ENCODE measurements at places on chromosomes 6 and 20. TPM values are rescaled to one million over a fixed set of nuclear protein-coding genes. Genes with fewer than 3 reads are reported as not detected.

DNA sequence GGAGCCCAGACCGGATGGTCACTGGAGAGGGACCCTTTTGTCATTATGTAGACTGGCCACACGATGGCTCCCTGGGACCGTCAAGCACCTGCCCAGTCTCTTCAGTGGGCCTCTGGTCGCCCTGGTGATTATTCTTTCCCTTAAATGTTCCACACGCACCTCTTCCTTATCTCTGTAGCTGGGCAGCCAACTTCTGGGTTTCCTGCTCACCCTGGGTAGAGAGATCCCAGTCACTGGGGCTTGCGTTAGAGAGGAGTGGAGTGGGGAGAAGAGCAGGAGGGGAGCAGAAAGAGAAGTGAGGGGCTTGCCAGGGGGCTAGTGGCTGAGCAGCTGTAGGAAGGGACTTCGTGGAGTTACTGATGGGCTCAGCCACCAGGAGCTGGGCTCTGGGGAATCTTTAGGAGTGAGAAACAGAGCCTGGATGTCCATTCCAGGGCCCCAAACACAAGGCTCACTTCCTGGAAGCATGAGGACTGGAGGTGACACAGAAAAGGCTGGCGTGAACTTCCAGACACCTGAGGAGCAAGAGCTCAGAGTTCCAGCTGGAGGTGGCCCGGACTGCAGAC, 150.1 kb downstream of the DHX35 start:
- peak; percentile 30 for DNase-seq

DNA sequence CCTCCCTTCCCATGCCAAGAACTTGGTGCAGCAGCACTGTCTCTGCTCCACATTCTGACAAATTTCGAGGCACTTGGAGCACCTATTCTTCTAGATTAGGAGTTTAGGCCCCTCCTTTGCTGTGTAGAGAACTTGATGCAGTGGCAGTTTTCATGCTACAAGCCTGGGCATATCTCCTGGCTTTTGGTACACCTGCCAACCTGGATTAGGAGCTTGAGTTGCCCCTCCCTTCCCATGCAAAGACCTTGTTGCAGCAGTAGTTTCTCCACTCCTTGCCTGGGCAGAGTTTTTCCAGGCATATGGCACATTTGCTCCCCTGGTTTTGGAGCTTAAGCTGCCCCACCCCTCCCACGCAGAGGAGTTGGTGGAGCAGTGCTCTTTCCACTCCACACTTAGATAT, 956.1 kb downstream of the EYS start:
- no peak for DNase-seq

DNA sequence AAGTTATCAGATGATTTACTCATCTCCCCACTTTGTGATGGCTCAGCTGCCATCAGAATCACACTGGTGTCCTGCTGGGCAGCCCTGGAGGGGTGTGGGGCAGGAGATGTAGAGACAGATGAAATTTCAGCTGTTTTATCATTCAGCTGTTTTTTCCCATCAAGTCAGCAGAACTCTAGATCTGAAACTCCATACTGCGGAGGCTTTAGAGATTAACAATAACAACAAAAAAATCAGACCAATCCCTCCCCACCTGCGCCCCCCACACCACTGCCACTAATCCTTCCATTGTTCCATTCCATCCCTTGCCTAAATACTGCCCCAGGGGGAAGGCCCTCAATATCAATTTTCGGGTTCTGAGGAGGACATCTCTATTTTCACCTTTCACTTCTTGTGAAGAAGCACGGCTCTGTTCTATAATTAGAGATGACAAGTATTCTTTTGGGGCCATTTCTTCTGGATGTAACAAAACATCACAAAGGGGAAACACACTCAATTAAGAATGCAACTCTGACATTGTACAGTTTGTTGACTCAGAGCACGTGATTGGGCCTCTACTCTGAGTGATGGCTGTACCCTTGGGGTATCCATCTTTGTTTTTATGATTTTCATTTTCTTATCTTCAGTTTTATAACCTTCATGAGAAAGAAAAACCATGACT, 396.3 kb downstream of the ZFAND3 start:
- no peak for DNase-seq

GRCh38 chr6:111973118-111973761, 80.7 kb upstream of the CCN6 start:
- no peak for DNase-seq

GRCh38 chr6:43216200-43216599, 13.1 kb downstream of the DNPH1 start:
- no peak for DNase-seq

DNA sequence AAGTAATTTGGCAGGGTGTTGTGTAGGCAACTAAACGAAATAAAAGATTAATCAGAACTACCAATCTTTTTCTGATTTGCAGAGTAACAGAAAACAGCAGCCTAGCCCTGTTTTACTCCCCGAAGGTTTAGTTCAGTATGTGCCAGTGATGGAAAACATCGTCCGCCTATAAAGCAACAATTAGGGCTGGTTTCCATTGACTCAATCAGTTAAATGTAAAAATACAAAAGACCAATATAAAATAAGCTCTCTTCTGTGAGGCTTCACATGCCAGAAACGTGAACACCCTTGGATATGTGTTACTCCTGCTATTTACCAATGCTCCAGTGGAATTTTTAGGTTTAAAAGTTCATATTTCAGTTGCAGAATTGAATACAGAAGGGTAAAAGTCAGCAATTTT, 210.5 kb upstream of the RSPO3 start:
- no peak for DNase-seq

- DNase-seq, result no peak
Observed at GRCh38 chr6:12066297-12066696, 54.2 kb downstream of the HIVEP1 start.

DNA sequence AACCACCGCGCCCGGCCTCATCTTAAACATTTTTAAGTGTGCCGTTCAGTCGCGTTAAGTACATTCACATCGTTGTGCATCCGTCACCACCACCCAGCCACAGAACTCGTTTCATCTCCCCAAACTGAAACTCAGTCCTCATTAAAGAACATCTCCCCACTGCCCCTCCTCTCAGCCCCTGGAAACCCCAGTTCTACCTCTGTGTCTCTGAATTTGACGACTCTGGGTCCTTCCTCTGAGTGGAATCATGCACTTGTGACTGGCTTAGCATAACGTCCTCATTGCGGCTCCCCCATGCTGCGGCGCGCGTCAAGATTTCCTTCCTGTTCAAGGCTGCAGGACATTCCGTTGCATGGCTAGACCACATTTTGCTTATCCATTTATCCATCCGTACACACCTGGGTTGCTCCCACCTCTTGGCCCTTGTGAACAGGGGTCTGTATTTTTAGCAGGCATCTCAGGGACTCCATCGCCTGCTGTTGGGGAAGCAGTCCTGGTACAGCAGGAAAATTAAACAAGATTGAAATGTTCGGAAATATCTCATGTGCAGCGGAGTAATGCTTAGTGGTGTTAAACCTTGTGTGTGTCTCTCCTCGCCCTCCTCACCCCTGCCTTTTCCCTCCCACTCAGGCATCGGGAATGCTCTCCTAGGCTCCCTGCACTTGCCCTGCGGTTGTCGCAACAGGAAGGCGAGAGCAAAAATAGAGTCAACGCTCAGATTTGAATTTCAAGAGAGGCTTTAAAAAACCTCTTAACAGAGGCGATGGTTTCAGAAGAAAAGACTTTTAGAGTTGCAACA, 127.9 kb downstream of the PXDC1 start:
- no peak for DNase-seq

- peak; percentile 36 for DNase-seq
Observed at GRCh38 chr20:32470025-32470861, 112.1 kb downstream of the ASXL1 start.

- DNase-seq, result no peak
Observed at GRCh38 chr6:13375360-13375878, 47.1 kb upstream of the TBC1D7 start.

DNA sequence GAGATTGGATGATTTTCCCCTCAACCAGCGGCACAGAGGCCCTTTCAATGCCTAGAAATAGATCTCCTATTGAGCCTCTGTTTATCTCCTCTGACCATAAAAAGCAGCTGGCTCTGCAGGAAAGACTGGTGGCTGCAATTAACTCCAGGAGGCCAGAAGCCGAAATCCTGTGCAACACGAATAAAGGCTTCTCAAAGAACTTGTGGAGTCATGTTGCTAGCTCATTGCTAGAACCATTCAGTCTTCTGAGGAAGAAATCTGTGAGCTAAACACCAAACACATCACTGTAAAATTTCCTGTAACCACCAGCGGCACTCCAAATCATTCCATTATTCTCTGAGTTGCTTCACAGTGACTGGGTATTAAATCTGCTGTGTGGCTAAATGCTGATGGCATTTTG, 49.1 kb upstream of the TPD52L1 start:
- DNase-seq, result no peak

- no peak for DNase-seq
Observed at GRCh38 chr20:33702861-33703260, 16.7 kb upstream of the E2F1 start.

- no peak for DNase-seq
Observed at GRCh38 chr6:101747716-101748115, 354.2 kb downstream of the GRIK2 start.

- no peak for DNase-seq
Observed at GRCh38 chr6:113447088-113447831, 409.9 kb upstream of the MARCKS start.

DNA sequence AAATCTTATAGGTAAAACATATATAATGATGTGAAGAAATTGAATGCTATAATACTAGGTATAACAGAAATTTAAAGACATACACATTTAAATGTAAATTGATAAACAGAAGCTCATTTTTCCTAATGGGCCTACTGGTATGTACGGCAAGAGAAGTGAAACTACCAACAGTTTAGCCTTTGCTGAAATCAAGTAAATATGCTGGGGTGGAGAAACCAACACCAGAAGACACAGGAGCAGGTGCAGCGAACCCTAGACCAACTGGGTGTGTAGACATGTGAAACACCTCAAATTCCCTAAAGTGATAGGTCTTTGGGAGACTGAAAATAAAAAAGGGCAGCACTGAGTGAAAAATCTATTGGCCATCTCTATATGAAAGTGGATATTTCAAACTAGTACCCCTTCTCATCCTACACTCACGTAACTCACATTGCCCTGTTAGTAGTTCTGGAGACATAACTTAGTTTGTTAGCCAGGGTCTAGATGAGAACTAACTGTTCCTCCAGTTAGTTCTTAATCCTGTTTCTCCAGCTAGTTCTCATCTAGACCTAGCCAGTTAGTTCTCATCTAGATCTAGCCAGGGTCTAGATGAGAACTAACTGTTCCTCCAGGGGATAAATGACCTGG, 53.1 kb downstream of the SLC35D3 start:
- DNase-seq, result no peak

GRCh38 chr6:33750244-33750991, 3.7 kb upstream of the IP6K3 start:
- no peak for DNase-seq

GRCh38 chr6:3455147-3455568, 1.7 kb downstream of the SLC22A23 start:
- DNase-seq, result no peak

DNA sequence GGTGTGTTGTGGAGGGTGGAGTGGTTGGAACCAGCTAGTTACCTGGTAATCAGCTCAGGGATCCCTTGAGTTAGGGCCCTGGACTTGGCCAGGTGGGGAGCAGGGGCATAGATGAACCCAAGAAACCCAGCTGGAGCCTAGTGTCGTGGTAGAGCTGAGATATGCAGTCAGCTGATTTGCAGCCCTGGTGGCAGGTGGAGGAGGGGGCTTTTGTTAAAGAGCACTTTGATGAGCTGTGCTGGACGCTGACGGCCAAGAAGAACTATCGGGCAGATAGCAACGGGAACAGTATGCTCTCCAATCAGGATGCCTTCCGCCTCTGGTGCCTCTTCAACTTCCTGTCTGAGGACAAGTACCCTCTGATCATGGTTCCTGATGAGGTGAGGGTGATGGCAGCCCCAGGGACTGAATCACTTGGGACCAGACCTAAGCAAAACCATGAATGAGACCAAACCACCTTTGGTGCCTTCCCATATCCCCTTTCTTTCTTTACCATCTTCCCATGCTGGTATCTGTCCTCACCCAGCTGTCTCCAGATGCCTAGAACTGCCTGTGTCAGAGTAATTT, 12.7 kb downstream of the DEF6 start:
- DNase-seq, result no peak

GRCh38 chr6:131574133-131574532, 1.1 kb downstream of the ARG1 start:
- no peak for DNase-seq

DNA sequence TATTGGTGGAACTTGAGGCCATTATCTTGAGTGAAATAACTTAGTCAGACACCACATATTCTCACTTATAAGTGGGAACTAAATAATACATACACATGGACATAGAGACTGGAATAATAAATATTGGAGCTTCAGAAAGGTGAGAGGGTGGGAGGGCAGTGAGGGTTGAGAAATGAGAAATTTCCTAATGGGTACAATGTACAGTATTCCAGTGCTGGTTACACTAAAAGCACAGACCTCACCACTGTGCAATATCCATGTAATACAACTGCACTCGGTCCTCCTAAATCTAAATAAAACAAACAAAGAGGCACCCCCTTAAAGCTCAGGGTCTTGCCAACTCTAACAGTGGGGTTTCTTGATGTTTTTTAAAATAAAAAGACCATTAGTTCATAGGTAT, 53.2 kb downstream of the IGF2R start:
- DNase-seq, result no peak

- DNase-seq, result no peak
Observed at GRCh38 chr20:558117-558516, 14.5 kb upstream of the CSNK2A1 start.

DNA sequence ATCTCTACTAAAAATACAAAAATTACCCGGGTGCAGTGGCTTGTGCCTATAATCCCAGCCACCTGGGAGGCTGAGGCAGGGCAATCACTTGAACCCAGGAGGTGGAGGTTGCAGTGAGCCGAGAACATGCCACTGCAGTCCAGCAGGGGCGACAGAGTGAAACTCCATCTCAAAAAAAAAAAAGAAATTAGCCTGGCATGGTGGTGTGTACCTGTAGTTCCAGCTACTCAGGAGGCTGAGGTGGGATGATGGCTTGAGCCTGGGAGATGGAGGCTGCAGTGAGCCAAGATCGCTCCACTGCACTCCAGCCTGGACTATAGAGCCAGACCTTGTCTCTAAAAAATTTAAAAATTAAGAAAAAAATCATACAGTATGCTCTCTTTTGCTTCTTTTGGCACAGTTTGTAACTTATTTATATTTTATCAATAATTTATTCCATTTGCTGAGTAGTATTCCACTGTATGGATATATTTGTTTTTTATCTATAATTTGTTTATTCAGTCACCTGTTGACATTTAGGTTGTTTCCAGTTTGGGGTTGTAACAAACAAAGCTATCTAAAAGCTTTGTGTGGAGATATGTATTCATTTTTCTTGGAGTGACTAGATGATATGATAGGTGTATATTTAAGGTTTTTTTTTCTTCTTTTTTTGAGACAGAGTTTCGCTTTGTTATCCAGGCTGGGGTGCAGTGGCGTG, 8.0 kb upstream of the MYBL2 start:
- DNase-seq, result no peak

- no peak for DNase-seq
Observed at GRCh38 chr6:90216072-90216977, 80.3 kb downstream of the BACH2 start.

- no peak for DNase-seq
Observed at GRCh38 chr20:36655004-36655403, 9.0 kb upstream of the SLA2 start.

PLA2G7 gene
- 0.49 TPM for total RNA-seq

PLAGL2 gene
- total RNA-seq, result 37.8 TPM

PTGIS gene
- 117 TPM for total RNA-seq

GPR6 gene
- not detected for total RNA-seq

C6orf141 gene
- 6.5 TPM for total RNA-seq

SLC13A3 gene
- total RNA-seq, result 19.7 TPM

Data from mesothelial cell of epicardium (in vitro differentiated cells).